Hematopoietic multipotent progenitor cell treated with erythropoietin and hydrocortisone succinate and interleukin-3 and kit ligand, for 17 days (in vitro differentiated cells): ENCODE measurements at places on chromosomes 1 and 21.

- DNase-seq, result no peak
Observed at GRCh38 chr1:13828454-13829151, 128.6 kb downstream of the PRDM2 start.

DNA sequence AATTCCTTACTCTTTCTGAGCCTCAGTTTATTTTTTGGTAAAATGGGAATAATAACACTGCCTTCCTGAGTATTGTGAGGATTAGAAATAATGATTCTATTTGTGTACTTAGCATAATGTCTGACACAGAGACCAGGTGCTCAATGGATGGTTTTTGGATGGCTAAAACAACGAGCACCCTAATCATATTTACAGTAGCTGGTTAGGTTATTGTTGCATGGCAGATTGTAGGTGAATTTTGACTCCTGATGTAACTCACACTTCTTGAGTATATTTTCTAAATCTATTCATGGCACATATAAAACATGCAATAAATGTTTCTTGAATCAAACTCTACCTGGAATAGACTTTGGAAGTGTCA lies 11.9 kb upstream of the DUSP10 start:
- no peak for DNase-seq

DNA sequence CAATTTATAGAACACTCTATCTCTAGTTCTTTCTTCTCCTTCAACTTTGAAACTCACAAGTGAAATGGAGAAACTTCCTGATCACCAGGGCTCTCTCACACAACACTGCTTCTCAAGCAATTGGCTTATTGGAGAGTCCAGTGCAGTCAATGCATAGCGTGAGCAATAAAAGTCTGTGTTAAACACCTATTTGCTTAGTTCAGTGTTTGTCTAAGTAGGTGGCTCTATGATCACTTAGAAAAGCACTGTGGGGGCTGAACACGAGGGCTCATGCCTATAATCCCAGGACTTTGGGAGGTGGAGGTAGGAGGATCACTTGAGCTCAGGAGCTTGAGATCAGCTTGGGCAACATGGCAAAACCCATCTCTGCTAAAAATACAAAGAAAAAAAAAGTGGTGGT lies 12.2 kb downstream of the CTSS start:
- DNase-seq, result no peak

DNA sequence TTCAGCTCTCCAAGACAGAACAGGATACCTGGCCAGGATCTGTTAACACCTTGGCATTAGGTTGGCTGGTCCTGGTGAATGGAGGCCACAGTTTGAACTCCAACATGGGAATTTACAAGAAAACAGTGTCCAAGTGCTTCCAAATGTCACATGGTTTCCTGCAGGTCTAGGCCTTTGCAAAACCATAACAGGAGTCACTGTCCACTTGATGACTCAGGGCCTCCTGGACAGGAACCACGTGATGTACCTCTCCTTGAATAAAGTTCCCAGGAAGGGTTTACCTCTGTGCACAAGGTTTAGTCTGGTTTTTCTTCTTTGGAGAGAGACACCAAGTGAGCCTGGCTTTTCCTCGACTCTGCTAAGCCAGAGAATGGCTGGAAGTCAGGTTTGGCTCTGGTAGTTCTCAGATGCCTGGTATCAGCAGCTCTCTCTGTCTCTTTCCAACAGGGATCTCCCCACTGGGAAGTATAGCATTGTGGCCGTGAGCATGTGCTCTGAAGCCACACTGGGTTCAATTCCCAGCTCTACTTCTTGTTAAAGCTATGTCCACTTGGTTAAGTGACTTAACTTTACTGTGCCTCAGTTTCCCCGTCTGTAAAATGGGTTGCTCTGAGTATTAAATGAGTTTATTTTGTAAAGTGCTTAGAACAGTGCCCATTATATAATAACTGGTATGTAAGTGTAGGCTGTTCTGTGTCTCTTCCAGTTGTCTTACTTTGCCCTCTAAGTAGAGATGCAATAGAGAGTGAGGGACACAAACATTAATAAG lies 27.3 kb upstream of the TMEM61 start:
- DNase-seq, result no peak

DNA sequence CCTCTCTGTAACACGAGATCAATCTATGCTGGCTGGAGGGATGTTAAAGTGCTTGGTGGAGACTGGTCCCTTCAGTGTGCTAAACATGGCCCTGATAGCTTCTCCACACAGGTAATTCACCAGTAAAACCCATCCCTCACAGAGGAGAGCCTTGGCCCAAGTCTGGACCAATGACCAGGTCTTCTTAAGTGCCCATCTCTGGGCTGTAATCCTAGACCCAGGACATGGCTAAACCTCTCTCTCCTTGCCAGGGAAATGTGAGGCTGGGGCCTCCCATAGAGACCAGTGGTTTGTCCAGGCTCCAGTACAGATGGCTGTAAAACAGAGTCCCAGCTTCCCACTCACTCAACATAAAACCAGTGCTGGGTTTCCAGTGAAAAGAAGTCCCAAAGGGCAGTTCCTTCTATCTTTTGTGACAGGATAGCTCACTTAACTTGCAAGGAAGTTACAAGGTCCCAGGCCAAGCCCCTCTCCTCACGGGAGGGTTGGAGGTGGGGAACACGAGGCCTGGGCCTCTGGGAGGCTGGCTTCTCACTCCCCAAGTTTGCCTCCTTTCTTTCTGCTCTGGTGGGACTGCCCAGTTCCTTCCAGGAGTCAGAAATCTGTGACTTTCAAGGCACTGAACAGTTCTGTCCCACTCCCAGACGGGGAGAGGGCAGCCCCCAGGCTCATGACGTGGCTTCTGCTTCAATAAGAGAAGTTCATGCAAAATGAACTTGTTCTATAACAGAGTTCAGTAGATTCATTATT lies 2.2 kb upstream of the KIF17 start:
- no peak for DNase-seq

DNA sequence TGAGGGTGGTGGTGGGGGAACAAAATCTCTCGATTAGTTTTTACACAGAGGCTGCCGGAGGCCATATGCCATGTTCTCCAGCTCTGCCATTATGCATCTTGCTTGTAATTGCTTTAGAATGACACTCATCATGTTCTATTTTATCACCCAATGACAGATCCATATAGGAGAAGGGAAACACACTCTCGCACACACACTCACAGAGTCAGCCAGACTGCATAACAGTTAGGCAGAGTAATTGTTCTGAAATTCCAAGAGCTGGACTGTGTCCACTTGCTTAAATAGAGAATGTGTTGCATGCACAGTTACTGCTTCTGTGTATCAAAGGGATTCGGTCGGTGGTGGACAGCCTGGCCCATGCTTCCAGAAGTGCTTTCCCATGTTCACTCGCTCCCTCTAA lies 30.6 kb downstream of the KCND3 start:
- DNase-seq, result no peak

DNA sequence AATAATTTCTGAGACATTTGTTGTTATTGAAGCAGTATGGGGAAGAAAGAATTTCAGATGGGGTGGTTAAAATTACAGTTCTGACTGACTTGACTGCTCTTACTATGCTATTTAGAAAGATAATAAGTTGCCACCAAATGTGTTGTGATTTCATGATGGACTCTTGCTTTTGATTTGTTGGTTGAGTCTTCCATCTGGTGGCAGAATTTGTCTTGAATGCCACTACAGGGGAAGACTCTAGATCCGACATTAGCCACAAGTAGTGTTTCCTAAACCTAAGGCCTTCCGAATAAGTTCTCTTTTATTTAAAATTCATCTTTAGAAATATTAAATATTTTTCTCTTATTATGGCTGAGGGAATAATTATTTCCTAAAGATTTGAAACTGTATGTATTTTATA lies 190.9 kb upstream of the ADGRL4 start:
- no peak for DNase-seq

- no peak for DNase-seq
Observed at GRCh38 chr1:184838504-184838951, 83.9 kb upstream of the EDEM3 start.

- no peak for DNase-seq
Observed at GRCh38 chr1:41428738-41429640, 55.5 kb downstream of the EDN2 start.

DNA sequence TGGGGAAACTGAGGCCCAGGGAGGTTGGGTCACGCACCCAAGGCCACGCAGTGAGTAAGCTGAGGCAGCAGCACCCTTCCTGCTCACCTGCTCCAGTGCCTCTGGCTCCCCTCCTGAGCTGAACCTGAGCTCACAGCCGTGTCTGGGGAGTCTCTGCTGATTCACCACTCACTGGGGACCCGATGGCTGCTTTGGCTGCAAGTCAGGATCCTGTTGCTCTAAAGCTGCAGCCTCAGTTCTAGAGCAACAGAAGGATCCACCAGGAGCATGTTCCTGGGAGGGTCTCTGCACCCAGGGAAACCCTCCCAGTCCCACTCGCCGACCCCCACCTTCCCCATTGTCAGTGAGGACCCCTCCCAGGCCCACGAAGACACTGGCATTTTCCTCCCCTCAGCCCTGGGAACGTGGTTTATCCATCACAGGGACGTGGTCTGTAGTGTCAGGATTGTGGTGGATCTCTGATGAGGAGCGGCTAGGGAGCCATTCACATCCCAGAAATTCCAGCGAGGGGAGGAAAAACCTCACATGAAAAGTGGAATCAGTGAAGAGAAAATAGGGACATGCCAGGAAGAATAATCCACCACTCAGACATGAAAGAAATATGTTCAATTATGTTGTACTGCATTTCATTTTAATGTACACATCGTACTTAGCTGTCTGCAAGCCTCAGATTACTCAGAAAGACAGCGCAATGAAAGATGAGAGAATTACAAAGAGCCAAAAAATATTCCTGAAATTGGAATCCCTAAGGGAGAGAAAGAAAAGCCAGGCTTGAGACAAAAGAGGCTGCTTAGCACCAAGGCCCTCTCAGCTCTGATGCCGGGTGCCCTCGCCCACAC lies 447.2 kb downstream of the MATN1 start:
- DNase-seq, result no peak

DNA sequence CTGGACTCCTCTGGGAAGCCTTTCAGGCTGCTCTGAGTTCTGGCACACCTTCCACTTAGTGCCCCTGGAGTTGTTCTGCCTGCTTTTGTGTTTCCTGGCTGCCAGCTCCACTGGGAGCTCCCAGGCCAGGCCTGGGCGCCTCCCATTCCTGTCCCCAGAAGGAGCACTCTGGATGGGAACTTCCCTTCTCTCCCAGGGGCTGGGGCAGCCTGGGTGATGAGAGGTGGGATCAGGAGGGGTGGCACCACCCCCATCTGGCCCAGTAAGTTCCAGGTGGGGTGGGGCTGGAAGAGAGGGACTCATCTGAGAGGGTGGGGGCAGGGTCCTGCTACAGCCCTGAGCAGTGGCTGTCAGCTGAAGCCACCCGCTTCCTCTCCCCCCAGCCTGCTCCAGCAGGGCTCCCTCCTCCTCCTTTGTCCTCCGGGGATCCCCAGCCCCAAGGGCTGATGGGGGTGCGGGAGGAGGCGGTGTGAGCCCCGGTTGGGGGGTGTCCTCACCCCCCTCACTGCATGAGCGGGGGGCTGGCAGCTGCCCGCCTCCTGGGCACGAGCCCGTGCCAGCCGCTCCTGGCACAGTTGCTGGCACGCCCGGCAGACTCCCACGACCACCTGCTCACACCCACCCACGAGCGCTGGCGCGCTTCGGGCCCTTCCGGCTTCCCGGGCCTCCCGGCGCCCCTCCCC lies 4.7 kb downstream of the FOXO6 start:
- DNase-seq, result no peak

- DNase-seq, result no peak
Observed at GRCh38 chr1:77927414-77927813, 39.0 kb downstream of the NEXN start.

- no peak for DNase-seq
Observed at GRCh38 chr1:109248797-109249629, at the start of gene CELSR2. CELSR2 (plus strand) TSS chr1:109249539; CDS start chr1:109250080, 541 bp downstream.

DNA sequence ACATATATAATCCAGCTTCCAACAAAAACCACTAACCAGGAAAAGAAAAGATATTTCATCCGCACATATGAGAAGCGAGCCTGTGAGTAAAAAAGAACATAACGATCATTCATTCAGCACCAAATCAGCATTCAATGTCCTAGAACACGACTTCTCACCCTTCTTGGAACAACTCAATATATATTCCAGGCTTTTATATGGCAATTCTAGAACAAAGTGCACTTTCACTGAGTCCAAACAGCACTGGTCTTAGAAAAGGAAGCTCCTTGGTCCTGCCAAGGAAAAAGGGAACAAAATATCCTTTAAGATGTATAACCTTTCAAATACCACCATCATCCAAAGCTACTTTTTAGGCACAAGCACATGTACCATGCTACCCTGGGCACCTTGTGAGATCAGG lies 44.5 kb downstream of the RPL5 start:
- no peak for DNase-seq

- no peak for DNase-seq
Observed at GRCh38 chr1:188249811-188250210, 1421.1 kb downstream of the PLA2G4A start.

GRCh38 chr21:27722095-27722494 lies 755.2 kb upstream of the ADAMTS5 start:
- no peak for DNase-seq

GRCh38 chr1:207884266-207885029 lies 26.5 kb downstream of the CD34 start:
- no peak for DNase-seq

DNA sequence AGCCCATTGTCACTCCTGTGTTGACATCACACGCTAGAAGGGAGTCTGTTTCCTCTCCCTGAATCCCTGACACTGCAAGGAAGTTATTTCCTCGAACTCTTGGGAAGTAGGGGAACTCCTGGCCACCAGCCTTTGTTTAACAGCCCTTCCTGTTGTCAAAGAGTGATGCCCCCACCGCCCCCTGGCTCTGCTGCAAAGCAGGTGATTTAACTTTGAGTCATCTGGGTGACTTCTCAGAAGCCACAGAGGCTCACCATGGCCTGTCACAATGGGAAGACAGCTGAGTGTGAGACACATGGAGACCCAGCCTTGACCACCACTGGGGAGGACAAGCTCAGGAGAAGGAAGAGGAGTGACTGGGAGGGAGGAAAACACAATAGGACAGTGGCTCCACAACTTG lies 182.8 kb downstream of the PSMG1 start:
- no peak for DNase-seq

- no peak for DNase-seq
Observed at GRCh38 chr1:159141584-159142390, 29.6 kb upstream of the CADM3 start.

GRCh38 chr1:107871259-107871658 lies 93.7 kb downstream of the VAV3 start:
- no peak for DNase-seq

GRCh38 chr1:18580691-18581419 lies 49.8 kb upstream of the PAX7 start:
- DNase-seq, result no peak

DNA sequence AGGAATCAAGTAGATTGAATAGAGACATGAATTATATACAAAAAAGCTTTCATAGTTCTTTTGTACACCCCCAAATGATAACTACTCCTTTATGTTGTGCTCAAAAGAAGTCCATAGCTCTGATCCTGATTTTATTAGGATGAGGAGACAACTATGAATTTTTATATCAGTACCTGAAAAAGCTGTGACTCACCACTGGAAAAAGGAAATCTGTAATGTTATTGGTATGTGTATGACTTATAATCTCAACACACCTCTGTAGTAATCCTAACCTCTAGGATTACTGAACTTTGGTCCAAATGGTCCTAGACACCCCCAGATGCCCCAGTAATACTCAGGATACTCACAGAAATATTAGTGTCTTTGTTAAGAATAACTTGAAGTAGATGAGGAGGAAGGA lies 10.2 kb downstream of the PRKAB2 start:
- no peak for DNase-seq
